Esophagus squamous epithelium (tissue), 5 donors: ENCODE measurements at places on chromosomes 5 and 9. TPM values are rescaled to one million over a fixed set of nuclear protein-coding genes. Genes with fewer than 3 reads are reported as not detected.
A peak's percentile ranks its signal among the peaks of the same experiment; 100 is the strongest.

DNA sequence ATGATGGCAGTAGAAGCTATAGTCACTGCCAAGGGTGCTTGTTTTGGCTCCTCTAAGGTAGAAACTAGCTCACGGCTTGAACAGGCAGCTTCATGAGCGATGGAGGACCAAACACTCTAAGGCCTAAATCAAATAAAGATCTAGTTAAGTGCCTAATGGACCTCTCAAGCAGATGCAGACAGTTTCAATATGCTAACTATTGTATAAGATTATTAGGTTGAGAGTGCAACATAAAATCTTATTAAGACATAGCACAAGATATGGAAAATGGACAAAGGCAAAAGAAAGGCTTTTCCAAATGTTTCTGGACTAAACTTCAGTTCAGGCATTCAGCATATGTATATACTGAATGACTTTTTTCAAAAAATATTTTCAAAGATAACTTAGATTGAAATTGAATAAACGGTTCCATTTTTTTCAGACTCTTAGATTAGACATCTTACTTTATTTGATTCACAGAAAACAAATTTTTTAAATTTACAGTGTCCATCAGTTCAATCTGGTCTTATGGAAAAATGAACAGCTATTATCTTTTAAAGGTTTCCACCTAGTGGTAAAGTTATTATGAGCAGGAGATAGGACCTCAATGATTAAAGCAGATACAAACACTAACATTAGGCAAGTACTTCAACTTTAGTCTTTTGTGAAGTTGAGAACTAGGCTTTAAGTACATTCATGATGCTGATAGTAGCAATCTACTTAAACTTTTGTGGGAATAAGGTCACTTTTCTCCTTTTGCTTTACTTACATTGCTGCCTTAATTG, 1167.7 kb downstream of the MAT2B start:
- no peaks in the 10 kb centered on the region for H3K4me1 ChIP-seq
- no peaks in the 10 kb centered on the region for H3K36me3 ChIP-seq
- no peak overlapping the region for H3K4me3 ChIP-seq
- DNase-seq, result no peak
- H3K27ac ChIP-seq, result no peak overlapping the region

DNA sequence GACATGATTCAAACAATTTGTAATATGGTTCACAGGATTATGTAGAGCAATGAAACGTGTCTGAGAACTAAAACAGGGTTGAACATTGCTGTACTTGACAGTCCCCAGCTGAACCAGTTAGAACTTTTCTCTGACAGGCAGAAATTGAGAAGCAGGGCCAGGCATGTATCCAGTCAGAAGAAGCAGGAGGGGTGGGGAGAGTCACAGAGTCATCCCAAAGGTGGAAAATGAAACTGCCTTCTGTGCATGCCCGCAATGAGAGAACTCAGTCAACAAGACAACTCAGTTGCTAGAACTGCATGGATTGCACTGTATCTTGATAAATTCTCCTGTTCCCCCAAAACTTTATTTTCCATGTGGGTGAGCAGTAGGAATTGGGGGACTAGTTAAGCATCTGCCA, 72.9 kb upstream of the PRLR start:
- no peaks in the 10 kb centered on the region for H3K36me3 ChIP-seq
- H3K27ac ChIP-seq, result no peak overlapping the region
- H3K4me1 ChIP-seq, result peaks cover 16% of the 10 kb centered on the region

DNA sequence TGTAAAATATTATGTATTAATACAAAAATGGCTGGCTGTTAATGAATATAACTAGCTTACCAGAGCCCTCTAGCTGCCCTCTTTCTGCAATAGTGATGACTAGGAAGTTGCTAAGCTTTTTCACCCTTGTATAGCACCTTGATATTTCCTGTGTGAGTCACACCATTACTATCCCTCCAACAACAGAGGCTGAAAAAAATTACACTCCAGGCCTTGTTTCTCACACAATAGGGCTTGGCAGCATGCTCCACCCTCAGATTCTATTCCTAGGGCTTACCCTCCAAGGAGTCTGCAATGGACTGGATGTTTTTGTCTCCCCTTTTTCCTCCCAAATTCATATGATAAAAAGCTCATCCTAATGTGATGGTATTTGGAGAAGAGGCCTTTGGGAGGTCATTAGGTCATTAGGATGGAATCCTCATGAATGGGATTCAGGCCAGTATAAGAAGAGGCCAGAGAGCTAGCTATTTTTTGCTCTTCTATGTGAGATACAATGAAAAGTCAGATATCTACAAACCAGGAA, 184.6 kb upstream of the MAP1B start:
- H3K4me1 ChIP-seq, result peaks cover 15% of the 10 kb centered on the region
- peak overlapping the region; percentile 7 for H3K27ac ChIP-seq
- H3K27me3 ChIP-seq, result peaks cover 29% of the 10 kb centered on the region
- H3K4me3 ChIP-seq, result no peak overlapping the region
- H3K36me3 ChIP-seq, result no peaks in the 10 kb centered on the region

GRCh38 chr5:74638970-74639806, 1.3 kb downstream of the ENC1 start:
- no peaks in the 10 kb centered on the region for H3K27me3 ChIP-seq
- H3K4me3 ChIP-seq, result peak overlapping the region; percentile 54
- peak overlapping the region; percentile 89 for H3K27ac ChIP-seq
- H3K4me1 ChIP-seq, result no peaks in the 10 kb centered on the region
- DNase-seq, result no peak
- no peaks in the 10 kb centered on the region for H3K36me3 ChIP-seq

GRCh38 chr5:37940931-37941623, 101.2 kb upstream of the GDNF start:
- H3K27ac ChIP-seq, result no peak overlapping the region
- no peak for DNase-seq
- no peaks in the 10 kb centered on the region for H3K27me3 ChIP-seq
- no peaks in the 10 kb centered on the region for H3K36me3 ChIP-seq

KIF3A gene
- 2.2 TPM for total RNA-seq

PRR7 gene
- total RNA-seq, result 5.0 TPM
